ENCODE measurements at places on chromosomes 16 and 17.
A peak's percentile ranks its signal among the peaks of the same experiment; 100 is the strongest.

DNA sequence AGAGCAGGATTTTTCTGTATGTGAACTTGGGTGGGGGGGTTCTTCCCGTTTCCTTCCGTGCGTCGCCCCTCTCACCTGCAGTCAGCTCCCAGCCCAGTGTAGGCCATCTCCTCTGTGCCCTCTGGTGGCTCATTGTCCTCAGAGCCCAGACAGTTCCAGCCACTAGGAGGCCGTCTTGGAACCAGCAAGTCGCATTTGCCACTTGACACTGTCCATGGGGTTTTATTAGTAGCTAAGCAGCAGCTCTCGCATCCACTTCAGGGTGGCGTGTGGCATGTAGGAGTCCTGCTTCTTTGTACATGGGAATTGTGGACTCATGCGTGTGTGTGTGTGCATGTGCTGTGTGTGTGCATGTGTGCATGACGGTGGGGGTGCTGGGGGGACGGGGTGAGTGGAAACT, 74.0 kb downstream of the SEC14L1 start:
- no peak for DNase-seq

DNA sequence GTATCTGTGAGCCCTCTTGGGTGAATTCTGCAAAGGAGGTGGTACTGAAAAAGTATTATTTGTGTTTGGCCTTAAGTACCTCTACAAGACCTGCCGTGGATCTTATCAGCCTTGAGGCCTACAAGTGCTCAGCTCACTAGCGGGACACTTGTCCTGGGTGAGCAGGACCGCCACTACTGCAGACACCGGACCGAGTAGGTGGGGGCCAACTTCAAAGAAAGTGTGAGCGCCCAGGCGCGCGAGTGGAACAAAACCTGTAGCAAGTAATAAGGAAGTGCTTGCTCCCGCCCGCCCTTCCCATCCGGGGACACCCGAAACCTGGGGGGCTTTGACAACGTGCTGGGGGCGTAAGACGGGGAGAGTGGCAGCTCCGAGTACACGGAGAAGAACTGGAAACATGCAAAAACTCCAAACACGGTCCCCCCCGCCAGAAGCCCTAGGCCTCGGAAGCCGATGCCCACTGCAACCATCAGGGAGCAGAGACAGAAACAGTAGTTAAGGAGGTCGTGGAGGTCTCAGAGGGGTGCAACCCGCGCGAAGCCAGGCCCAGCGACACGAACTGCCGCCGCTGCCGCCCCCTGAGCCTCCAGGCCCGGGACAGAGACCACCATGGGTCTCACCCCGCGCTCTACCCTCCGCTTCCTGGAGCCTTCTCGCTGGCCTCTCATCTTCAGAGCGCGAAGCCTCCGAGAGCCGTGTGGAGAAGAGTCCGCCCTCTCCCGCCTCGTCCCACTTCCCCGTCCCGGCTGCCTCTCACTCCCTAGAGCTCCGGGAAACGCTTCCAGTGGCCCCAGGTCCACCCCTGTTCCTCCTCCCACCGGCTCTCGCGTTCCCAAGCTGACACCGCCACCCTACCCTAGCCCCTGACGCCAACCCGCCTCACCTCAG, 537 bp downstream of the CNOT1 start:
- peak; percentile 41 for DNase-seq

GRCh38 chr17:31696184-31696602, 162.9 kb downstream of the COPRS start:
- DNase-seq: no peak

GRCh38 chr17:11909348-11909747, 87.9 kb downstream of the ZNF18 start:
- DNase-seq: no peak

GRCh38 chr16:49964973-49965372, 60.1 kb upstream of the CNEP1R1 start:
- DNase-seq: no peak

GRCh38 chr17:52686140-52686539, 527.6 kb upstream of the CA10 start:
- no peak for DNase-seq

GRCh38 chr16:79037521-79038373, 562.8 kb downstream of the MAF start:
- DNase-seq: no peak

DNA sequence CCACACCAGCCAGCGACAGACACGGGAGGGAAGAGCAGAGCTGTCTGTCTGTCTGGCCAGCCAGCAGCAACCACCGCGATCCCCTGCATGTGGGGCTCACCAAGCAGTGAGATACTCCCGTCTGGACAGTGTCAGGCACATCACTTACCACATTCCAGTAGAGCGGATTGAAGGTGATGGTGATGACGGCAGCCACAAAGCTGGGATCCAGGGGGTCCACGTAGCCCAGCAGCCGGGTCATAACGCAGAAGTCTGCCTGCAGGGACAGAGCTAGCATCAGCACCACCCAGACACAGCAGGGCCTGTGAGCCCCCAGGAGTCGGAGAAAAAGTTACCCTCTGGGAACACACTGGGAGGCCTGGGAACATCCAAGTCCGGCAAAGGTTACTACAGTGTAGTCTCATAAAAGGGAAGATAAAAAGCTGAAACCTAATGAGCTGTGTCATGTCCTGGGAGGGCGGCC, 14.7 kb downstream of the PEMT start:
- DNase-seq: no peak

DNA sequence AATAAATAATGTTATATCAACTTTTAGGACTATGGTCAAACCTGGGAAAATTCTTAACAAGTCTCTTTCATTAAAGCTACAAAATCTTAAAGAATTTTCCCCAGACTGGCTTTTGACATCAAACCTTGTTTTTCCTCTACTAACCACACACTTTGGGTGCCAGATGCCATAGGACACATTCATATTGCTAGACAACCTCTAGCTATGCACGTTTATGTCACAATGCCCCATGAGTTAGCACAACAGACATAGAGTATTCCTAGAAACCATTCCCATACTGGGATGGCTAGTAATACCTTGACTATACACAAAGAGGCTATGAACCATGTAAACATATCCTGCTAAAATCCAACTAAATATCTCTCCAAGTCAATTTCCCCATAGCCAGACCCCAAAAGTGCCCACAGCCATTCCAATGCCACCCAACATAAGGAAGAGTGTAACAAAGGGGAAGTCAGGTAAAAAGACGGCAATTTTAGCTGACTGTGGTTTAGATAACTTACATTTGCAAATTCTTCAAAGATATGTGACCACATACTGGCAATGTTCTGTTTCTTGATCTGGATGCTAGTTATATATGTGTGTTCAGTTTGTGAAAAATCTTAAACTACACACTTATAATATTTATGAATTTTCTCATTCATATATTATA, 23.4 kb downstream of the SMURF2 start:
- no peak for DNase-seq

All from activated CD8-positive, alpha-beta memory T cell treated with anti-CD3 and anti-CD28 coated beads, Interleukin-2, amount 50 U/mL, for 4 hours (primary cell).